ENCODE measurements at places on chromosomes 2 and 18. TPM values are rescaled to one million over a fixed set of nuclear protein-coding genes. Genes with fewer than 3 reads are reported as not detected.
A peak's percentile ranks its signal among the peaks of the same experiment; 100 is the strongest.

DNA sequence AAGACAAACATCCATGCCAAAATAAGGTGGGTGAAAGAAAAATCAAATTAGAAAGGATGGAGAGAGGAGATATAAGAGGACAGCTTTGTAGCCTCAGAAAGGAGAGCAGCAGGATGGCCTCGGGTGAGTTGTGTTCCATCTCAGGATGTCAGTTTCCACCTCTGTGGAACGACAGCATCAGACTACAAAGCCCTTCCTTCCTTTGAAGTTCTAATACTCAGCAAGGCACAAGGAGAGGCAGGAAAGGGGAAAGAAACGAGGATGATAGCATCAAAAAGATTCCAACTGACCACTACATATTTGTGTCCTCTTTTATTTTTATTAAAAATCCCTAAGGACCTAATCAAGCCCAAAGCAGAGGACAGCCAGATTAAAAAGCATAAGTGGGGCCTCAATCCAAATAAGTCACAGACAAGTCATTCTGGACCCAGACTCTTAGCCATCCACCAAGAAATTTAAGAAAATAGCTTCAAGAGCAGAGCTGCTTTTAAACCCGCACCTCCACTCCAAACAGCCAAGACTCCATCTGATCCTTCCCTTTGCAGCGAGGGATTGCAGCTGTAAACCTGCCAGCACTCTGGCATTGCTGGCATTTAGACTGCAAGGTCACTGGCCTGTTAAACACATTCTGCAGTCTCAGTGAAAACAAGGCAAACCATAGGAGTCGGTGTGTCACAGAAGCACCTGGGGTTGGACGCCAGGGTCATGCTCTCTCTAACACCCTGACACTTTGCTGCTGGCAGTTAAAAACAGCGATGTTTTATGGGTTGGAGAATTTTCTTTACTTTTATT lies 314.5 kb upstream of the CHAC2 start:
- no peaks in the 10 kb centered on the region for H3K4me1 ChIP-seq
- H3K27me3 ChIP-seq = no peaks in the 10 kb centered on the region
- H3K27ac ChIP-seq = no peak overlapping the region
- no peaks in the 10 kb centered on the region for H3K36me3 ChIP-seq
- no peak for DNase-seq

The ADAM17 gene
- 39.2 TPM for total RNA-seq

The GATA6 gene
- total RNA-seq = 3.3 TPM

DNA sequence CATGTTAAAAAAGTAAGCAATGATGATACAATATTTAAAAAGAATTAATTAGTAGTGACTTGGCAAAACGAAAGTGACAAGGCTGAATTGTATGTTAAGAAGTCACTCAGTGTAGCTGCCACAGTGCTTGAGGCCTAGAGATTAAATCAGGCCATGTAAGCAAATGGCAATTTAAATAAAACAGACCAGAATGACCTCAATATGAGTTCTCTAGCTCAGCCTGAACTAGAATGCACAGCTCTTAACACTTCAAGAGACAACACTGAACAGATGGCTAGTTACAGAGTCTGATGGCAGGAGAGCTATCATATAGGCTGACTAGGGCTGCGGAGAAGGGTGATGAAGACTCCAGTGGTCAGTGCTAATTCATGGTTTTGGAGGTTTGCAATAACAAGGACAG lies 117.9 kb upstream of the ZBTB14 start:
- H3K4me1 ChIP-seq = no peaks in the 10 kb centered on the region
- no peaks in the 10 kb centered on the region for H3K27me3 ChIP-seq
- H3K4me3 ChIP-seq = no peak overlapping the region
- no peak overlapping the region for H3K27ac ChIP-seq
- no peak for DNase-seq
- no peaks in the 10 kb centered on the region for H3K36me3 ChIP-seq

The MATN3 gene
- total RNA-seq = not detected

DNA sequence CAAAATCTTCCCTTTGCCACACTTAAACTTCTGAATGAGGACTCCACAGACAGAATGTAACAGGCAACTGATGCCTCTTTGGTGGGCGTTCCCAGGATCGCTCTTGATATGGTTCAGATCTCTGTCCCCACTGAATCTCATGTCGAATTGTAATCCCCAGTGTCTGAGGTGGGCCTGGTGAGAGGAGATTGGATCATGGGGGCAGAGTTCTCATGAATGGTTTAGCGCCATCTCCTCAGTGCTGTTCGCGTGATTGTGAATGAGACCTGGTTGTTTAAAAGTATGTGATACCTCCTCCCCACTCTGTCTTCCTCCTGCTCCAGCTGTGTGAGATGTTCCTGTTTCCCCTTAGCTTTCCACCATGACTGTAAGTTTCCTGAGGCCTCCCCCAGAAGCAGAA lies 111.1 kb upstream of the SLC66A3 start:
- no peak overlapping the region for H3K27ac ChIP-seq
- H3K4me1 ChIP-seq = no peaks in the 10 kb centered on the region
- H3K36me3 ChIP-seq = no peaks in the 10 kb centered on the region

GRCh38 chr18:75253784-75254183 lies 43.2 kb downstream of the TSHZ1 start:
- no peaks in the 10 kb centered on the region for H3K36me3 ChIP-seq
- no peak overlapping the region for H3K4me3 ChIP-seq
- H3K27me3 ChIP-seq = no peaks in the 10 kb centered on the region

GRCh38 chr2:234884591-234884990 lies 67.2 kb upstream of the SH3BP4 start:
- no peaks in the 10 kb centered on the region for H3K27me3 ChIP-seq
- DNase-seq = no peak
- no peak overlapping the region for H3K27ac ChIP-seq
- no peaks in the 10 kb centered on the region for H3K36me3 ChIP-seq
- peaks cover 30% of the 10 kb centered on the region for H3K4me1 ChIP-seq

The PLCL1 gene
- 0.07 TPM for total RNA-seq

The NEU2 gene
- not detected for total RNA-seq

The ADAM23 gene
- total RNA-seq = 0.10 TPM

DNA sequence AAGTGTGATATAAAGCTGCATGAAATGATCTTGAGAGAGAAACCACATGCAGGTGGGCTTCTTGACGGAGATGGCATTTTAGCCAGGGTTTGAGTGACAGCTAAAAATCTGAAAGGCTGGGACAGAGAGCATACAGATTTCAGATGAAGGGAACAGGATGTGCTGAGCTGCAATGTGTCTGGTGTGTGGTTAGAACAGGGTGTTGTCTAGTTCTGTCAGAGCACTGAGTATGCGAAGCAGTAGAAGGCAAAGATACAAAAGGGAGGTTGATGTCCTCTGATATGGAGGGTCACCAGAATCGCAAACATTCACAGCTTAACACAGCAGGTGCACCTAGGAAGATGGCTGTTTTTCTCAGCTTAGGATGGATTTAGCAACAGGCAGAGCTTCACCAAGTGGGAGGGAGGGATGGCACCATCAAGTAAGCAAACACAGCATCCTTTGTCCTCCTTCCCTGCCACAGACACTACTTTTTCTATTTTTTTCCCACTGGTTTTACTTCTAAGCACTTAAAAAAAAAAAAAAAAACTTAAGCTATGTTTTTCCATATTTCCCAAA lies 182.5 kb downstream of the TMX3 start:
- H3K27me3 ChIP-seq = no peaks in the 10 kb centered on the region
- no peak for DNase-seq
- H3K36me3 ChIP-seq = no peaks in the 10 kb centered on the region
- H3K4me3 ChIP-seq = no peak overlapping the region

DNA sequence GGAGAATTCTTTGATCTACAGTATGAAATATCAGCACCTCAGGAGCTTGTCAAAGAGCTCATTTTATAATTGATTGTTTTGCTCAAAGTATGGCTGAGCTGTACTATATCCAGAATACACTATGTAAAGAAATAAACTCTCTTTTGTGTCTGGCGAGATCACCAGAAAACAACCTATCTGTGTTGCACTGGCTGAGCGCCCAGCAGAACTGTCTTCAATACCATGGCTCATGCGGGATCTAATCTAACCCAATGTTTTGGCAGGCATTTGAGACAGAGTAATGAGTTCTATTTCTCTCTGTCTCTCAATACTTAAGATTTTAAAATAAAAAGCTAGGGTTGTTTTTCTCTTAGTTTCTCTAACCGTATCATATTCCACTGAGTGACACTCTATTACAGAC lies 192.4 kb downstream of the L3MBTL4 start:
- H3K27me3 ChIP-seq = no peaks in the 10 kb centered on the region
- no peak for DNase-seq
- H3K36me3 ChIP-seq = no peaks in the 10 kb centered on the region

DNA sequence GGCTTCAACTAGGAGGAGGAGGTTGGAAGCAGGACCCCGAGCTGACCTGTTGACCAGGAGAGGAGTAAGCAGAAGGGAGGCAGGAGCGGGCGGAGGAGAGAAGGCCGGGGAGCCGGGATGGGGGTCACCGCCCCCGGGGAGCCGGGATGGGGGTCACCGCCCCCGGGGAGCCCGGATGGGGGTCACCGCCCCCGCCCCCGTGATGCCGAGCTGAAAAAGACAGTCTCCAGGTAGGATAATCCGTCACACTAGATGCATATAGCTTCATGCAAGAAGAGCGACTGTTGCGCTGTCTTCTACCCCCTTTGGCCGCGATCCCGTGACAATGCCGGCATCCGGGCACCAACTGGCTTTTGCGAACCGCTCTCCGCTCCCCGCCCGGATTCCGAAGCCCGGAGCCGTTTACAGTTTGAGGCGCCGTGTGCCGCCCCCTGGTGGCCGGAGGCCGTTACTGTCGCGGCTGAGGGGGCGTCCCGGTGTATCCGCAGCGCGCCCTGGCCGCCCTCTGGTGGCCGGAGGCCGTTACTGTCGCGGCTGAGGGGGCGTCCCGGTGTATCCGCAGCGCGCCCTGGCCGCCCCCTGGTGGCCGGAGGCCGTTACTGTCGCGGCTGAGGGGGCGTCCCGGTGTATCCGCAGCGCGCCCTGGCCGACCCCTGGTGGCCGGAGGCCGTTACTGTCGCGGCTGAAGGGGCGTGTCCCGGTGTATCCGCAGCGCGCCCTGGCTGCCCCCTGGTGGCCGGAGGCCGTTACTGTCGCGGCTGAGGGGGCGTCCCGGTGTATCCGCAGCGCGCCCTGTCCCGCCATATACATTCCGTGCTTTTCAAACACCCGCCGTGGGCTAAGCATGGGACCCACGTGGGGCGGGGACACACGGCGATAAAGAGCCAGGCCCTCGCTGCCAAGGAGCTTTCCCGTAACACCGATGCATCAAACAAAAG lies 89.6 kb downstream of the ACTR3 start:
- H3K4me1 ChIP-seq = no peaks in the 10 kb centered on the region
- H3K27me3 ChIP-seq = no peaks in the 10 kb centered on the region
- no peak for DNase-seq
- H3K4me3 ChIP-seq = no peak overlapping the region
- peak overlapping the region; percentile 36 for H3K27ac ChIP-seq

DNA sequence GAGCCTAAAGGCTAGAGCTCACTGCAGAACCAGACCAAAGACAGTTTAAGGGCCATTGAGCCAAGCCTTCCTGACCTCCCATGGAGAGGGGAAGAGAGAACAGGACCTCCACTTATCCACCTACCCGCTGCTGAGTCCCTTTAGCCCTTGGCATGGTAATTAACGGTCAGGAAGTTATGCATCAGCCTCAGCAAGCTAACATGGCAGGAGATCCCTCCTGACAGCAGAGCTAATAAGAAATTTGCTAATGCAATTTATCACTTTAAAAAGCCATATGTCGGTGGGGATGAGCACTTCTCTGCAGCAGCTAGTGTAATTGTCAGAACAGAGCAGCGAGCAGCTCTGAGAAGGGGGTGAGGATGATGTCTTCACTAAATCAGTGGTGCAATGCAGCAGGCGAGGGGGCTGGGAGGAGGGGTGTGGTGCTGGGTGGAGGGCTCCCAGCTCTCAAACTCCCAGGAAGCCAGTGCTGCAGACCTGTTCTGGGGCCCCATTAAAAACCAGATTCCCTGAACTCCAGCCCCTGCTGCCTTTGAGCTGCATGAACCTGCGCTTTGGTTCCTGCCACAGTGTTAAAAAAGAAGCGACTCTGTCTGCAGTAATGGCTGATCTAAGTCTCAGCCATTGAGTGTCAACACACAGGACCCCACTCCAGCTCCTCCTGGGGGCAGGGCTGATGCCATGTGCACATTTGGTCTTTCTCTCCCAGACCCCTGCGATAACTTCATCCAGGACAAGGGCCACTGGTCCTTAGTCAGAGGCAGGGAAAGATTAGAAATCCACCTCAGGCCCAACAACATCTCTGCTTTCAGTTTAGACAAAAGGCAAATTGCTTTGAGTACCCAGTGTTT lies 84.2 kb upstream of the STPG4 start:
- H3K4me1 ChIP-seq = no peaks in the 10 kb centered on the region
- peaks cover 5% of the 10 kb centered on the region for H3K27me3 ChIP-seq
- no peak overlapping the region for H3K4me3 ChIP-seq
- H3K36me3 ChIP-seq = no peaks in the 10 kb centered on the region

DNA sequence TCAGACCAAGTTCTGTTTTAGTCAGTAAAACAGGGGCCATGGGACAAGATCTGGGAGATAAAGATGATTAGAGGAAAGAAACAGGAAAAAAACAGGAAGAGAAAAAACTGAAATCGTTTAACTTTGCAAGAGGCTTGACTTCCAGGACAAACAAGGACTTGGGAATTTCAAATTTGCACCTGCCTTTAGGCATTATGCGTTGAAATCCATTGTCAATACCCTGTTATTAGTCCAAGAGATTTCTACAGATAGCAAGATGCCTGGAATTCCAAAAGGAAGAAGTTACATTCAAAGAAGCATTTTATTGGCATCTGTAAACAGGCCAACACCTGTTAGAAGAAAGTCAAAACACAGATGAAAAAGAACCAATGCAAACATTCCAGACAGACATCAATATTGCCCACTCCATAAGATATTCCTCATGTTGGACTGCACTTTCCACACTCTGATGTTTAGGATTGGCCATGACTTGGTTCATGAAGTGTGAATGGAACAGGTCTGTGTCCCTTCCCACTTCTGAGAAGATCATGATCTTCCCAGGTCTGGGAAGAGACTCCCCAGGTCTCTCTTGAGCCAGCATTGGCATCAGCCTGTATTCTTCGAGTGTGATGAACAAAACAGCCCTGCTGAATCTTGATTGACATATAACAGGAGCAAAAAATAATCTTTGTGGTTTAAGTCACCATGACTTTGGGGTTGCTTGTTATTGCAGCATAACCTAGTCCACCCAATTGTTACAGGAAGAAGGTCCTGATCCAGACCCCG lies 181.4 kb upstream of the FN1 start:
- no peaks in the 10 kb centered on the region for H3K27me3 ChIP-seq
- no peak overlapping the region for H3K4me3 ChIP-seq
- H3K4me1 ChIP-seq = peaks cover 21% of the 10 kb centered on the region
- no peak for DNase-seq
- no peaks in the 10 kb centered on the region for H3K36me3 ChIP-seq

The MFSD2B gene
- 0.39 TPM for total RNA-seq

DNA sequence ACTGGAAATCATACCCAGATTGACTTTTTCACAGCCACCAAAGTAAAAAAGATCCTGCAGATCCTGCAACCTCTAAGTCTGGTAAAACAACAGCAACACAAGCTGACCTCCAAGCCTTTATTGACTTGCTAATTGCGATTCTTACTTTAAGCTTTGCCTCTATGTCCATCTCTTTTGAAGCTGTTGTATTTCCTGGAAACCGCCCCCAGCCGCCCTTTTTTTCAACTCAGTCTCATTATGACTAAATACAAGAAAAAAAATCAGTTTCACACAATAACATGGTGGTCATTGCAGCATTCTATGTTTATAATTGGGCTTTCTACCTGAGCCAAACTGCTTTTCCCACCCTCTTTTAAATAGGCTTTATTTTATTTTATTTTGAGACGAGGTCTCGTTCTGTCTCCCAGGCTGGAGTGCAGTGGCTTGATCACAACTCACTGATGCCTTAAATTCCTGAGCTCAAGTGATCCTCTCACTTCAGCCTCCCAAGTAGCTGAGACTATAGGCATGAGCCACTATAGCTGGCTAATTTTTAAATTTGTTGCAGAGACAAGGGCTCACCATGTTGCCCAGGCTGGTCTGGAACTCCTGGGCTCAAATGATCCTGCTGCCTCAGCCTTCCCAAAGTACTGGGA lies 76.2 kb downstream of the MOGAT1 start:
- H3K27me3 ChIP-seq = no peaks in the 10 kb centered on the region
- no peaks in the 10 kb centered on the region for H3K4me1 ChIP-seq
- no peaks in the 10 kb centered on the region for H3K36me3 ChIP-seq
- H3K4me3 ChIP-seq = no peak overlapping the region

The ALKAL2 gene
- total RNA-seq = not detected

Data from HCT116 (cell line).